ENCODE measurements at places on chromosomes 4 and X.

DNA sequence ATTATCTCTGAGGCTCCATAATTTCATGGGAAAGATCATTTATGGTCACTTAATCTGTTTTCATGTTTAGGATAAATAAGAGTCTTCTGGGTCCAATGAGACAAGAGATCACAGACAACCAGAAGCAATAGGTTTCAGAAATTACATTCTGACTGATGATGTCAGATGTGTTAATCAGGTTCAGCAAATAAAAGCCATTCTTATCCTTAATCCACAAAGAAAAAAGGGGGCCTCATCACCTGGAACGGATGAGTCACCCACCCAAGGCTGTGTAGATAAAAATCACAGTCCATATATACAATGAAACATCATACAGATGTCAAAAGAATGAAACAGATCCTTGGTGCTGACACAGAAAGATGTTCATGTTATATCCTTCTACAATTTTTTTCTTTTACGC is 36.6 kb downstream of the SYTL4 start:
- H3K36me3 ChIP-seq = no peaks in the 10 kb centered on the region
- DNase-seq = no peak
- H3K4me1 ChIP-seq = no peaks in the 10 kb centered on the region
- H3K4me3 ChIP-seq = no peak overlapping the region
- H3K27me3 ChIP-seq = no peaks in the 10 kb centered on the region
- no peak overlapping the region for H3K27ac ChIP-seq

GRCh38 chr4:115353370-115353769 is 239.9 kb upstream of the NDST4 start:
- H3K27ac ChIP-seq = no peak overlapping the region
- no peak for DNase-seq
- H3K4me1 ChIP-seq = no peaks in the 10 kb centered on the region
- no peak overlapping the region for H3K4me3 ChIP-seq

DNA sequence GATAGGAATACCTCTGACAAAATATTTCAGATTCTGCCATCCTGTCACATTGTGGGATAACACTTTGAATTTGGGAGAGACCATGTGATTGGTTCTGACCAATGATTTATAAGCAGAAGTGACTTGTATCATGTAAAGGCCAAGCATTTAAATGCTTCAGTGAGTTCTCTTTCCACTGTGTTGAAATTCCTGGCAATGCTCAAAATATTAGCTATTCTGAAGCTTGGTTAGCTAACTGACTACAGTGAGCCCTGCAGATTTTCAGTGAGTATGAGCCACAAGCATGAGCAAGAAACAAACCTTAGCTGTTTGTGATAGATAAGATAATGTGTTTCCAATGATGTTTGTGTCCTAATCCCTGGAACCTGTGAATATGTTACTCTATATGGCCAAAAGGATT is 562.8 kb upstream of the AADAT start:
- no peaks in the 10 kb centered on the region for H3K4me1 ChIP-seq
- DNase-seq = no peak
- no peak overlapping the region for H3K27ac ChIP-seq
- H3K36me3 ChIP-seq = no peaks in the 10 kb centered on the region

GRCh38 chrX:637660-638481 is 7.3 kb downstream of the SHOX start:
- no peak overlapping the region for H3K4me3 ChIP-seq
- no peaks in the 10 kb centered on the region for H3K36me3 ChIP-seq
- DNase-seq = no peak
- peaks cover 90% of the 10 kb centered on the region for H3K27me3 ChIP-seq

- no peaks in the 10 kb centered on the region for H3K36me3 ChIP-seq
- no peak for DNase-seq
- H3K4me3 ChIP-seq = no peak overlapping the region
- no peak overlapping the region for H3K27ac ChIP-seq
- H3K27me3 ChIP-seq = no peaks in the 10 kb centered on the region
Measured at GRCh38 chrX:34426334-34426733, 230.8 kb downstream of the TMEM47 start.

GRCh38 chr4:166198516-166199310 is 325.7 kb downstream of the TLL1 start:
- no peak overlapping the region for H3K4me3 ChIP-seq
- H3K36me3 ChIP-seq = no peaks in the 10 kb centered on the region
- DNase-seq = no peak
- H3K4me1 ChIP-seq = no peaks in the 10 kb centered on the region
